NCI-H1092 treated with DMSO at 0.1 percent for 48 hours (cell line): ENCODE measurements at places on chromosomes 2 and 18.

GRCh38 chr2:162295009-162295408 lies 23.5 kb downstream of the IFIH1 start:
- DNase-seq, result no peak

DNA sequence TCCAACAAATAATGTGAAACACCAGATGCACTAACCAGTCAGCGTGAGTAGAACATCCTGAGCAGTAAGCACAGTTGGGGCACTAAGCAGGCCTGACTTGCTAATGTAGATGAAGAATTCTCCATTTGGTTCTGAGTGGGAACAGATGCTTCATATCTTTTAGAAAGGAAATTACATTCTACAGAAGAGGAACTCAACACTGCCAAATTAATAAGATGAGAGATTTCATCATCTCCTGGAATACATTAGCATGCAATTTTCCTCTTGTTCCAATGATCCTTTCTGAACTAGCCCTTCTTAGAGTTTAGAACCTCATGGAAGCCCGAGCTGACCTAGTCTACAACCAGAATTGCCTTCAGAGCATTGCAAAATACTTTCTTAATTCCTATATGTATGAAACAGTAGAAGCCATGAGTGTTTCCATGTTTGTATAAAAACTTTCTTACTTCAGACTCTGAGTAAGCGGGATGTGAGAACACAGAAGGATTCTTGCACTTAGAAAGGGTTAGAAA lies 34.8 kb downstream of the COL5A2 start:
- DNase-seq, result no peak

- DNase-seq, result no peak
Measured at GRCh38 chr2:67841711-67842110, 221.1 kb downstream of the C1D start.

- DNase-seq, result no peak
Measured at GRCh38 chr2:131039908-131040660, 53.2 kb downstream of the FAM168B start.

DNA sequence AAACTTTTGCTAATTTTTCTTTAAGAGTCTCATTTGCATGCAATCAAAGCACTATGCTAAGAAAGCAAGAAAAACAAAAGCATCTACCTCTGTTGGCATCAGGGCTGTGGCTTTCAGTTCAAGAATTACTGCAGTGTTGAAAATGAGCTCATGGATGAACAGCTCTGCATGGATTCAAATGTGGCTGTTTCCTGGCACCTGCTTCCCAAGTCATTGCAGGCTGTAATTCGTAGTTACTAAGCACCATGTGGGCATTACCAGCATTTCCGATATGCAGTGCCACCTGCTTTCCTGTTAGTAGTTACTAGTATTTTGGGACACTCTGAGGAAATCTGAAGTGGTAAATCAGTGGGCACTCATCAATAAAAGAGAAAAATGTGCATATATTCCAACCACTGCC lies 37.8 kb upstream of the FAM110C start:
- DNase-seq, result no peak

GRCh38 chr2:159897081-159897480 lies 99.1 kb upstream of the CD302 start:
- DNase-seq, result no peak

DNA sequence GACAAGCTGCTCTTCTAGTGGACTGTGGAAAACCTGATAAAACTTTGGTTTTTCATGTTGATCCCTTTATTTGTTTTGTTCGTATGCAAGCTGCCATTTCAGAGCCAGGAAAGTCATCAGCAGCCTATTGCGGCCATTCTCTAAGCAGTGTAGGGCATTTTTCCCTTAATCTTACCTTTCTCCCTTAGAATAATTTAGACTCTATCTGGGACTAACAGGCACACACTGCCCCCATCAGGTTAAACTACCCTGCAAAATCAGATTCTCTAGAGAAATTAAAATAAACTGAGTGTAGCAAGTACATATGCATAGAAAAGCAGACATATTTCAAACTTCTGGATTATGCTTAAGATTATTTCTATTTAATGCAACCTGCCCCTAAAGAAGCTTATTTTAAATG lies 347.5 kb downstream of the METTL4 start:
- peak; percentile 5 for DNase-seq

GRCh38 chr18:31821545-31822171 lies 61.0 kb upstream of the SLC25A52 start:
- no peak for DNase-seq

- no peak for DNase-seq
Measured at GRCh38 chr2:208638059-208638458, 231.5 kb downstream of the PTH2R start.

- no peak for DNase-seq
Measured at GRCh38 chr2:30883822-30884221, 76.6 kb upstream of the CAPN13 start.

GRCh38 chr18:41818381-41819355 lies 136.4 kb upstream of the PIK3C3 start:
- DNase-seq, result no peak

GRCh38 chr18:7749510-7749981 lies 182.4 kb downstream of the PTPRM start:
- no peak for DNase-seq

- peak; percentile 32 for DNase-seq
Measured at GRCh38 chr18:38545071-38545470, 979.5 kb upstream of the CELF4 start.

- no peak for DNase-seq
Measured at GRCh38 chr2:25960920-25961319, 21.4 kb downstream of the KIF3C start.

DNA sequence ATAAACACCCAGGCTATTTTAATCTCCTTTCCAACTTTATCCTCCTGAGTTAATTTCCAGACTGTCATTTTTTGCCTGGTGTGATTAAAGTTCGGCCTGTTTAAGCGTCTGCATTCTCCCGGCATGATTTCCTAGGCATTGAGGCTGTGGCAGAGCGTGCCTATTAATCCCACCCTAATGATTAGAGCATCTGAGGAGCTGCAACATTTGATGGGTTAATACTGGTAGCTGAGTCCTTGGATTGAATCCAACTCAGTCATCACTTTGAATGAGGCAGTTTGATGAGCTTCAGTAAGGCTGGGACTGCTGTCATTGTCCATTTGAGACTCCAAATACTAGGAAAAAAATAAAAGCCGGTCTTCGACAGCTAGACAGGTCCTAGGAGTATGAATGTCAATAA lies 882.5 kb downstream of the SLC4A3 start:
- no peak for DNase-seq
